ENCODE measurements at places on chromosomes 13 and 19.

DNA sequence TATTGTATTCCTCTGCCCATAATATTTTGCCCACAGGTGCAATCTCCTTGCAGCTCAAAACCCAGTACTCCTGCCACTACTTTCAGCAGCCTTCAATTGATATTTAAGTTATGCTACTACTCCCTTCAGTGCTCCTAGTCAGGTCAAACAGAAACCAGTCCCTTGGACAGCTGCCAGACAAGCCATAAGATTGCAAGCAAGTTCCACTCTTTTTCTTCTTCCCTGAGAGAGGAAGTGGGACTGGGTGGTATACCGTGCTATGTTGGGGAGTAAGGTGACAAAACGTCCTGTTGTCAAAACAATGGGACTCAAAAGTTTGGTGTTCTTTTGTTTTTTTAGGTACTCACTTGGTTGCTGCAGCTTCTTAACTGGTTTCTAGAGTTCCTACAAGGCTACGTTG lies 63.1 kb upstream of the FRY start:
- no peak for DNase-seq

DNA sequence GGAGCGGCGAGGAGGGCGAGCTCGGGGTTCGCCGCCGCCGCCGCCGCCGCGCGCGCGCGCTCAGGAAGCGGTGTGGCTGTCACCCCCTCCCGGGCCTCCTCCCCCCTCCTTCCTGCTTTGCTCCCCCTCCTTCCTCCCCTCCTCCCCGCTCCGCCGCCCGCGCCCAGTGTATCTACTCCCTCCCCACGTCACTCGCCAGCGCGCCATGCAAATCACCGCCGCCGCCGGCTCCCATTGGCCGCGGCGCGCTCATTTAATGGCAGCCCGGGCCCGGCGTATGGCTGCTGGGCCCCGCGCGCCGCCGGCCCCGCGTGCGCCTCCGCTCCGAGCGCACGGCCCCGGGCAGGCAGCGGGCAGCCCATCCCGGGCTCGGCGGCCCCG lies 335 bp upstream of the SOX1 start:
- no peak for DNase-seq

DNA sequence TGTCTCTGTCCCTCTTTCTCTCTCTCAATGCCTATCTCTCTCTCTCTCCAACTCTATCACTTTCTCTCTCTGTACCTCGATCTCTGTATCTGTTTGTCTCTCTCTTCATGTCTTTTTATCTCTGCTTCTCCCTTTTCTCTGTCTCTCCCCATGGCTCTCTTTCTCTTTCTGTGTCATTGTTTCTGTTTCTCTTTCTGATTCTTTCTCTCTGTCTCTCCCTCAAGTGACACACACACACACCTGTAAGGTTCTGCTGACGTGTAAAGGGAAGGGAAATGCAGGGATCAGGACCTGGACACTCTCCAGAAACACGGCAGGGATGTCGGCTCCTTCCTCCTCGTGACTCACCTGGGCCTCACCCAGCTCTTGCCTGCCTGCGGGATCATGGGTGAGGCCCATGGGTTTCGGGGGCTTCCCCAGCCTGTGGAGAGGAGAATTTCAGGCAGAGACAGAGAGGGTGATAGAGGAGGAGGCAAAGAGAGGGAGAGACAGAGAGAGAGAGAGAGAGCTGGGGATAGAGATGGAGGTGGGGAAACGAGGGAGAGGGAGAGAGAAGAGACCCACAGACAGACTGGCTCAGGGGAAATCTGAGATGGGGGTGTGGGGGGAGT lies 5.4 kb upstream of the PLAUR start:
- no peak for DNase-seq

DNA sequence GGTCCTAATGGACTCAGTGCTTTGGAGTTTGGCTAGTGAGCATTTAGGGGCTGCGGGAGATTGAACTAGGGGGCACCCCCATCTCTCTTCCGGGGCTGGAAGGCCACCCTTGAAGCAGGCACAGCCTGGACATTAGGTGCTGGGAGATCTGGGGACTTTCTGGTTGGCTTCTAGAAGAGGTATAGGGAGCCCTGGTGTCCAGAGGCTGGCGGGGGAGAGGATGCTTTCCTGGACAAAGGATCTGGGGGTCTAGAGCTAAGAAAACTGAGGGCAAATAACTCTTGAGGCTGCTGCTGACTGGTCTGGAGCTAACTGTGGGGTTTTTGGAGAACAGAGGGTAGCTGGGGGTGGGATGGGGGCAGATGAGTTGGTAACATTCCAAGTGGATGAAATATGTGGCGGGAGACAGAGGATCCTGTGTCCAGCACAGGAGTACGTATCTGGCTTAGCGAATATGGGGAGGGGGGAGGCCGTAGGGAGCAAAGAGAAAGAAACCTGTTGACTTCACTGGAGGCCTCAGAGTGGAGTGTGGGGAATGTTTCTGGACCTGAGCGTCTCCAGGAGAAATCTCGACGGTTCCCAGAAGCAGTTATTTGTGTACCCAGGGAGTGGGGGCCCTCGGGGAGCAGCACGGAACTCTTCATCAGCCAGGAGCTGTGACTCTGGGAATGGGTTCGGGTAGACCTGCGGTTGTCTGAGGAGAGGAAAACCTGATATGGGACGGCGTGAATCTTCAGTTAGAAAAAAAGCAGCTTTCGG lies 1.4 kb downstream of the HNRNPUL1 start:
- DNase-seq, result no peak

DNA sequence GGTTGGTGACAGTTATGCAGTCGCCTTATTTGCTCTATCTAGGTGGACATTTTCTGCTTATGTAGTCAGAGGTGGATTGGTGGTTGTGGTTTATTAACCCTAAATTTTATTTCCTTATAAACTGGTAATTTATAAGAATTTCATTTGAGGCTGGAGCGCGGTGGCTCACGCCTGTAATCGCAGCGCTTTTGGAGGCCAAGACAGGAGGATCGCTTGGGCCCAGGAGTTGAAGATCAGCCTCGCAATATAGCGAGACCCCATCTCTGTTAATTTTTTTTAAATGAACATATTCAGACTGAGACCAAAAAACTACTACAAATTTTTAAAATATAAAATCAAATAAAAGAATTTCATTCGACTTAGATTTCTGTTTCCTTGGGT lies 810 bp downstream of the ZNF627 start:
- no peak for DNase-seq

GRCh38 chr19:23801803-23802202 lies 43.1 kb upstream of the ZNF681 start:
- DNase-seq, result no peak

GRCh38 chr13:111215081-111216047 lies 100.3 kb downstream of the ARHGEF7 start:
- no peak for DNase-seq

GRCh38 chr19:52148256-52148655 lies 8.5 kb upstream of the ZNF616 start:
- no peak for DNase-seq

DNA sequence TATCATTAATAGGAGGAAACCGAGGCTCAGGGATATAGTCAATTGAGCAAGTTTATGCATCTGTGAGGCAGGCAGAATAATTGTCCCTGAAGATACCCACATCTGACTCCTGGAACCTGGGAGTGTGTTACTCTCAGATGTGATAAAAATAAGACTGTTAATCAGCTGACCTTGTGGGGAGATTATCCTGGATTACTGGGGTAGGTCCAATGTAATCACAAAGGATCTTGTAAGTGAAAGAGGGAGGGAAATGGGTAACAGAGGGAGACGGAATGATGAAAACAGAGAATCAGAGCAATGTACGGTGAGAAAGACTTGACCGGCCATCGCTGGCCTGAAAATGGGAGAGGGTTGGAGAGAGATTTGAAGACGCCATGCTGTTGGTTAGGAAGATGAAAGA lies 3.2 kb upstream of the EDDM13 start:
- DNase-seq, result no peak

GRCh38 chr13:75181906-75182305 lies 300.1 kb downstream of the TBC1D4 start:
- DNase-seq, result no peak

GRCh38 chr19:40445780-40446262 lies 1.7 kb upstream of the SERTAD3 start:
- no peak for DNase-seq

GRCh38 chr13:72317346-72318109 lies 409.9 kb downstream of the MZT1 start:
- DNase-seq, result no peak

DNA sequence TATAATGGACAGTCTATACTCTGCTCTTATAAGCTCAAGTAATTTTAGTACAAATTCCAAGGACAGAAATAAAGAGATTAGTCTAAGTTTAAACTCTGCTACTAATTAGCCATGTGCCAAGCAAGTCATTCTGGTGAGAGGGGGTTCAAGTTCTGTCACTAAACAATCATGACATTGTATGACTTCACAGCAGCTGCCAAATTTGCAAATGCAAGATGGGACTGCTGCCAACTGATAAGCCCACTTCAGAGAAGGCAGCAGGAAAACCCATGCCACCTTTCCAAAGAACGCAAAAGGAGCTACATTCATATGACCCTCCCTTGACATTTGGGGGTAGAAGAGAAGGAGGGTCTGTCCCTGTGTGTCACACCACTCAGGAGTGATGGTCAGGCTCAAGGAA lies 60.7 kb upstream of the RFXAP start:
- DNase-seq, result no peak

DNA sequence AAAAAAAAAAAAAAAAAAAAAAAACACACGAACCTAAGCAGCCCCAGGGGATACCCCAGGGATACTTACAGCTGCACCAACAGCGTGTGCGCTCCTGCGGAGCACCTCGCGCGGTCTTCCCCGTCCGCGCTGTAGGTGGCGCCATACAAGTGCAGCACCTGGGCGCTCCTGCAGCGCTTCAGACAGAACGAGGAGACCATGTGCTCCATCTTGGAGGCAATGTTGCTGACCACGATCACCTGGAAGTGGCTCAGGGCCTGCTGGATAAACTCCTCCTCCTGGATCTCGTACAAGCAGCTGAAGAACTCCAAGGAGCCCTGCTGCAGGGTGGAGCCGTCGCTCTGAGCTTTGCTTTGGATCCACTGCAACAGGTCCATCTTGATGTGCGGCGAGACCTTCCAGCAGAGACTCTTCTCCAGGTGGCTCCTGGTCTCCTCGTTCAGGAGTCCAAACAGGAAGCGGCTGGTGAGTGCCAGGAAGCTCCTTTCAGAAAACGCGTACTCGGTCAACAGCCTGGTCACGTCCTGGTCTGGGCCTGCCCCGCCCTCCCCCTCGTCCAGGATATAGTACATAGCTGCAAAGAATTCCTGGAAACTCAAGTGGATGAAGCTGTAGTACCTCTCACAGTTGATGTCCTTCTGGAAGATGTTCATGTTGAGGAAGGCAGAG lies 14.5 kb downstream of the NLRP12 start:
- DNase-seq, result no peak

DNA sequence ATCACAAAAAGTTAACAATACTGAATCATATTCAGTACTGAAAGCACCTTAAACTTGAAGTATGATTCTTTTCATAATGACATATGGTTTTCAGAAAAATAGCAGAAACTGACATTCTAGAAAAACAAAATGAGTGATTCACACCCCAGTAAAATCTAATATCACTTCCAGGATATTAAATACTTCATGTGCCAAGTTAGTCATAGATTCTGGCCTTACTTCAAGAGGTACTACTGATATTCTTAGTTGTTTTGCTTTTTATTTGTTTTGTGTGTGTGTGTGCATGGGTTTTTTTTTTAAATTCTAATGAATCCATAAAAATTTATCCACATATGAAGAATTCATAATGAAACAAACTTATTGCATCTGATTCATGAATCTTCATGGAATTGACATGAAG lies 207.9 kb upstream of the UFM1 start:
- DNase-seq, result no peak

DNA sequence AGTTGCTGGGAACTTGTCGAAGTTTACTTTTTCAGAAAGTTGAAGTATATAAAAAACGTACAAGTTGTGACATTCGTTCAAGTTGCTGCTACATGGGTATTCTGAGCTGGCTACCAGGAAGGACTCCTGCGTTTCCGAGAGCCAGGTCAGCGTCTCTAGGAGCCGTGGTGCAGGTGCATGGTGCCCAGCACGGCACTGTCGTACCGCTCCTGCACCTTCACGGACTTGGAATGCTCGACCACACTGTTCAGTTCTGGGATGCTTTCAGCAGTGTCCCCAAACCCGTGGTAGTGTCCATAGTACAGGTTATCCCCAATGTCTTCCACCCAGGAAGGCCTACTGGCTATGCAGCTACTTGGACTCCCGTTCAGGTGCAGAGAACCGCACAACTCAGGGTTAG lies 35.4 kb downstream of the ANKRD10 start:
- DNase-seq, result no peak

GRCh38 chr19:2840794-2841791 lies at the start of gene ZNF555:
ZNF555 (plus strand) TSS chr19:2841475; CDS start chr19:2841573, 98 bp downstream.
- peak; percentile 89 for DNase-seq

DNA sequence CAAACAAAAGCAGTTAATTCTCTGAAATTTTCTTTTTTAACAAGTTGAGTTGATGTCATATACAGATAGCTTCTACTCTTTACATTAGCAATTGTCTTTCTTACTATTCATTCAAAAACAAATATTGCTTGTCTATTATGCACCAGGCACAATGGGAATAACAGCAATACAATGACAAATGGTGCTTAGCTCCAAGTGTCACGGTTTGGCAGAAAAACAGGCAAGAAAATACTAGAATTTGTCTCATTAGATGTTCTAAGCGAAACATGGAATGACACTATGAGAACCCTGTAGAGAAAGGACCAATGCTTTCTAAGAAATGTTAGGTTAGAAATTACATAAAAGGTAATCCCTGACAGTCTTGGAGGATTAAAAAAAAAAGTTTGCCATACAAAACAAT lies 187.6 kb downstream of the PCDH9 start:
- no peak for DNase-seq

DNA sequence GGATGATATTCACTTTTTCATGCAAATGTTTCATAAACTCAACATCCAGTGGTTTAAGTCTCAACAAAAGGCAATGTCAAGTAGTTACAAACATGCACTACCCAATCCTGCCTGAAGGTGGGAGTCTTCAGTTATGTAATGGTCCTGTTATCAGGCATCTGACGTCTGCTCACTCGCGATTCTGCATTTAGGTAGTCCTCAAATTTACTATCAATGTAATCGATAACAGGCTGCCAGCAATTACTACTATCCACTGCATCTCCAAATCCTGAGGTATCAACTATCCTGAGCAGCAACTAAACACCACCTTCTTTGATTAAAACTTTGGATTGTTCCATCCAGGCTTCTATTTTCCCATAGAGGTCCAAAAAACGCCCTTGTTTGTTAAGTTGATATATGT lies 51.2 kb downstream of the NLRP12 start:
- no peak for DNase-seq

GRCh38 chr13:64688893-64689677 lies 2541.1 kb downstream of the PCDH9 start:
- DNase-seq, result no peak

- no peak for DNase-seq
Observed at GRCh38 chr19:12695997-12696365, 450 bp downstream of the FBXW9 start.

DNA sequence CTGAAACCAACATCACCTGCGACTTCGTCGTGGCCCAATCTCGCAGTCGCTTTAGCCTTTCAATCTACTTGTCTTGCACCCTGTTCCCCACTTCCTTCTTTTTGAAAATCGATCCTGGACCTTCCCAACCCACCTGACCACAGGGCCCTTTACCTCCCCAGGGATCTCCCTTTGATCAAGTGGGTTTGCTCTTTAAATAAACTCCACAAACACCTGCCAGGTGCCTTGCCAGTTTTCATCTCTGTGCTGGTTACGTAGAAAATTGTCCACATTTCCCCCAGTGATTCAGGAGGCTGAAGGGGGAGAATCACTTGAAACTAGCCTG lies 14.5 kb upstream of the RAB20 start:
- no peak for DNase-seq

Data from GOT3 (cell line).